ENCODE measurements at places on chromosomes 3 and 15. TPM values are rescaled to one million over a fixed set of nuclear protein-coding genes. Genes with fewer than 3 reads are reported as not detected.

The CD80 gene
- total RNA-seq: not detected

GRCh38 chr3:167691366-167691765, 37.6 kb upstream of the WDR49 start:
- no peak for DNase-seq

- DNase-seq: no peak
Measured at GRCh38 chr3:154921351-154921750, 158.8 kb upstream of the MME start.

The IL5RA gene
- not detected for total RNA-seq

DNA sequence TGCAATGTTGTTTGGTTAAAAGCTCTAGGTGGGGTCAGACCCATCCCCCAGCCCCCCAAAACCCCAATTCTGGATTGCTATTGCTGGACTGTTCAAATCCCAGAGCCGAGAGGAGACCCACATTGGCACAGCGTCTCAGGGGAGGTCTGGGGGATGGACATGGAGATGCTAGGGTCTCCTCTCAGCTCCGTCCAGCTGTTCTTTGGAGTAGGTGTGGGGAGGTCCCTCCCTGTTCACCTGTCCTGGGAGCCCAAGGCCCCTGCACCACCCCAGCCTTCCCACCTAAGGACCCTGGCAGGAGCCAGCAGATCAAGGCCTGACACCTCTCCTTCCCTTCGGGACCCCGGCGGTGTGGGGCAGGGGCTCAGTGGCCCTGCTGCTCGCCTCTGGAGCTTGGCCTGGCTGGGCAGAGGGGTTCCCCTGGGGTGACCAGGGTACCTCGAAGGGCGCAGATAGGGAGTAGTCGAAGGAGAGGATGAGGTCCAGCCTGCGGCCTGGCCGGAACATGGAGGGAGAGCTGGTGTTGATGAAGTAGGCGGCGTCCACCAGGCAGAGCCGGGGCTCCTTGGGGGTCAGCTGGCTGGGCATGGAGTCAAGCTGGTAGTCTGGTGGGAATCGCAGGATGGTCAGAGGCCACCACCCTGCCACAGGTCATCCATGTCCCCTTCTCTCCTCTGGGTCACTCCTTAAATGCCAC, 23.9 kb downstream of the PLA2G4D start:
- DNase-seq: no peak

DNA sequence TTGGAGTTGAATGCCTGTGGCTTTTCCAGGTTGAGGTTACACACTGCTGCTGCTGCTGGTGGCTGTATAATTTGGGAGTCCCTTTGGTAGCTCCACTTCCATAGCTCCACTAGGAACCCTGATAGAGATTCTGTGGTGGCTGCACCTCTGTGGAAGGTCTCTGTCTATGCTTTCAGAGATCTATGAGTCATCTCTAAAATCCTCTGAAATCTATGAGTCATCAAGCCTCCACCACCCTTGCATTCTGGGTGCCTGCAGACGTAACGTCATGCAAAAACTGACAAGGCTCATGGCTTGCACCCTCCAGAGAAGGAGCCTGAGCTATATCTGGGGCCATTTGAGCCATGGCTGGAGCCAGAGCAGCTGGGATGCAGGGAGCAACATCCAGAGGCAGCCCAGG, 1037.0 kb upstream of the CFAP20DC start:
- DNase-seq: peak; percentile 57

The CP gene
- total RNA-seq: 85.8 TPM

DNA sequence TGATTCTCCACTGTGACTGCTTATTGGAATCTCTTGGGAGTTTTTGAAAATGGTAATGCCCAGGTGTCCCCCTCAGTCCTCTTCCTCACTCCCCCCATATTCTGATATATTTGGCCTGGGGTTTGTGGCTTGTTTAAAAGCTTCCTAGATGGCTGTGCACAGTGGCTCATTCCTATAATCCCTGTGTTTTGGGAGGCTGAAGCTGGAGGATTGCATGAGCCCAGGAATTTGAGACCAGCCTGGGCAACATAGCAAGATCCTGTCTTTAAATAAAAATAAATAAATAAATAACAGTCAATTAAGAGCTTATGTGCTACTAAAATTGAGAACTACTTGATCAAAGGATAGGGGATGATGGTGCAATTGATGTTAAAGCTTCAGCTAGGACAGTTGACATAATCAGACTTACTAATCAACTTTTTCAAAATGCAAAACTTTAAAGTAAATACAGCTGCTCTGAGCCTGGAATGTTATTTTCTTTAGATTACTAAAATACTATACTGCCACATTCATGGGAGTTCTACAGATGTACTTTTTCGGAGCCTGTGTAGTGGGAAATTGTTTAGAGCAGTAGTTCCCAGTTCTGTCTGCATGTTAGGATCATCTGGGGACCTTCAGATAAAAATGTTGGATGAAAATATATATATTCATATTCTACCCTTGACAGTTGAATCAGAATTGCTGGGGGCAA, 33.4 kb downstream of the ARIH1 start:
- DNase-seq: no peak

The CADPS gene
- total RNA-seq: not detected

The CRYGS gene
- not detected for total RNA-seq

DNA sequence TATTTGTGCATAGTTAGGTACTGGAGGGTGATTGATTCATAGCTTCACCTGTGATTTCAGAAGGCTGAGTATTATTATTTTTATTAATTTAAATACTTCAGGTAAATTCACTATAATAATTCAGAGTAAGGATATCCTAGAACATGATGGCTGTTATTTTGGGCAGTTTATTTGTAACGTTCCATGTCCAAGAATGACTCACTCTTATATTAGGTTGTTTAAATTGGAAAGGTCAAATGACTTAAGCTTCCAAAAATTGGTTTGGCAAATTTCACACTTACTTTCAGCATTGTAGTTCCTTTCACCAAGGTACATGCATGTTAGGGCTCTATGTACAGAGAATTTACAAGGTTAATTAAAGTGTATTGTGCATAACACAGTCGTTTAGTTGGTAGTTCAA, 120.2 kb downstream of the EPHA3 start:
- no peak for DNase-seq

GRCh38 chr3:127037021-127037400, 54.1 kb downstream of the PLXNA1 start:
- no peak for DNase-seq

- no peak for DNase-seq
Measured at GRCh38 chr15:29050870-29051269, 165.1 kb downstream of the APBA2 start.

- DNase-seq: peak; percentile 98
Measured at GRCh38 chr15:74240002-74240568, 4.0 kb downstream of the CCDC33 start.

The VGLL3 gene
- total RNA-seq: 16.0 TPM

GRCh38 chr15:25790000-25790660, 73.0 kb downstream of the ATP10A start:
- DNase-seq: peak; percentile 9

- DNase-seq: no peak
Measured at GRCh38 chr3:134527538-134528186, 41.8 kb downstream of the CEP63 start.

- DNase-seq: peak; percentile 21
Measured at GRCh38 chr15:59687836-59688235, 1.3 kb downstream of the BNIP2 start.

GRCh38 chr3:160331127-160331937, 67.7 kb downstream of the IFT80 start:
- peak; percentile 91 for DNase-seq

The CRELD1 gene
- total RNA-seq: 74.2 TPM

DNA sequence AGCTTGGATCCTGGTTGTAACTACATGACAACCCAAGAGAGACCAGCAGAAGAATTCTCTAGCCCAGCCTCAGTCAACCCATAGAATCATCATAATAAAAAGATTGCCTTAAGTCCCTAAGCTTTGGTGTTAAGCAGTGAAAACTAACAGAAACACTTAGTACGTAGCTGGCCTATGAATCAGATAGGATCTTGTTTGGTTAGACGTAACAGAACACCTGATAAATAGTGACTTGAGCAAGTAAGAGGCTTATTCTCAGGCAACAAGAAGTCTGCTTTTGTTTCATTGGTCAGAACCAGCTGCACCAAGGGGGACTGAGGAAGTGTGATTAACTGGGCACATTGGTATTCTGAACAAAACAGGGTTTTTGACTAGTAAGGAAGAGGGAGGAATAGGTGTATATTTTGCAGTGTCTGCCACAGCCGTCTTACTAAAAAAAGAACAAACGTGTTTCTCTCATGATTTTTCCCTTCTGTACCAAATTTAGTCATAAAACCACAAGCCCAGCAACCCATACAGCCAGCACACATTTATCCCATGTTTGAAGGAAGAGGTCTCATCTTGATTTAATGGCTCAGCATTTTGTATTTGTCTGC, 53.3 kb upstream of the GLCE start:
- DNase-seq: no peak

DNA sequence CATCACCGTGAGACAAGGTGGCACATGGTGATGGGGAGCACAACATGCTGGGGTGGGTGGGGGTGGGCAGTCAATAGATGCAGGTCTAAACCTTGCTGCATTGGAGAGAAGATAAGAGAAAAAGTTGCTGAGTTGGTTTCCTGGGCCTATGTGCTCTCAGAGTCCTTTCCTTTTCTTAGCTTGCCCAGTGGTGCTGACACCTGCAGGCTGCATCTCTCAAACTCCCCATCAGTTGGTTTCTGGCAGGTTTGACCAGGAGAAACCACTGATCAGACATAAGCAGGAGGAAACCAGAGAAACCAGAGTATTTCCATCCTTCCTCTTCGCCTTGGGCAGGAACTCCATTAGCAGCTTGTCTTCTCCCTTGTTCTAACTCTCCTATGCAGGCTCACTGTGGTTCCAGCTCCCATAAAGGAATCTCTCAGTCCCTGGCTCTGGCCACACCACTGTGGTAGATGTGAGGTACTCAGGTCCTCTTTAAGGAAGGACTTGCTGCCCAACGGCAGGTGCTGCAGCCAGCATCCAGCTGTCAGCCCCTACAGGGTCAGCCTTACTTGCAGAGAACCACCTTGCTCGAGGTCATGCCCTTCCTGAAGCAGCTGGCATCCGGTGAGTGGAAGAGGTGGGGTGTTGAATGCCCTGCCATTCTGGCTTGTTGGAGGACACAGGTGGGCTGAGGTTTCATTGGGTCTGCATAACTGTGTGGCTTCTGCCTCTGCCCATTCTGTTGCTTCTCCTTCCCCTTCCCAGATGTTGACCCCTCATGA, 172.3 kb upstream of the ANKRD28 start:
- DNase-seq: no peak

- peak; percentile 9 for DNase-seq
Measured at GRCh38 chr3:50089609-50089945, 858 bp downstream of the RBM5 start.

- peak; percentile 76 for DNase-seq
Measured at GRCh38 chr3:160941885-160942494, 163.2 kb downstream of the B3GALNT1 start.

The ITPKA gene
- total RNA-seq: 9.7 TPM

GRCh38 chr3:175059788-175060187, 200.7 kb downstream of the NAALADL2 start:
- DNase-seq: no peak

The GOLGA8B gene
- 8.3 TPM for total RNA-seq

DNA sequence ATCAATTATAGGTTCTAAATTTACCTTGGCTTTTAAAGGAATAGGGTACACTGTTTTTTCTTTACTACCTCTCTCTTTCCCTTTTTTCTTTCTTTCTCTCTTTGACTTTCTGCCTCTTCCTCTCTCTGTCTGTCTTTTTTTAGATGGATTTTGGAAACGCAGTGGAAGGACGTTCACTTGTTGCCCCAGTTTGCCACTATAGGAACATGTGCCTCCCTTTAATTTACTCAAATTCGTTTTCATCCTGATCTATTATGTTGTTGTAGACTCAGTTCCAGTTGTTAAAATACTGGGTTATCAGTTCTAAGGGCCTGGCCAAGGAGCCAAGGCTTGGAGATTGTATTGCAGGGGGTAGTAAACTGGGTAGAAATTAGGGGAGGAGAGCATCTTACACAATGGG, 1.1 kb upstream of the SPINK8 start:
- no peak for DNase-seq

The WDR6 gene
- total RNA-seq: 69.8 TPM

DNA sequence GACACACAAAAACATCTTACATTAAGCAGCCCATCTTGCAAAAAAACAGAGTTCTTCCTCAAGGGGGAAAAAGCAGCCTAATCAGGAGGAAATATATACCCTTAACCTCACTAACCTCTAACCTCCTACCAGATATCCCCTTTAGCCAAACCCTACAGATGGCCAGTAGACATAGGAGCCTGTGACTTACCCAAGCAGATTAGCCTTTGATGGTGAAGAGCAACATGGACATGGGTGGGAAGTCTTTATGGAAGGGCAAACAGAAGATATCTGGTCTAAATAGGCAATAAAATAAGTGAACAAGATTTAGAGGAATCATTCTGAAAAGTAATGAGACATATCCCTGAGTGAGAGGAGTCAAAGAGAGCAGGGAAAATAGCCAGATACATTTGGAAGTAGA, 119.4 kb upstream of the ARPP21 start:
- DNase-seq: no peak

- DNase-seq: no peak
Measured at GRCh38 chr3:60770532-60770931, 480.7 kb downstream of the FHIT start.

- DNase-seq: no peak
Measured at GRCh38 chr3:134282659-134283047, 32.0 kb upstream of the RYK start.

GRCh38 chr15:61393524-61393923, 164.4 kb upstream of the RORA start:
- DNase-seq: no peak

- peak; percentile 96 for DNase-seq
Measured at GRCh38 chr15:95557226-95558046, 773.1 kb upstream of the NR2F2 start.

The GASK1A gene
- 0.87 TPM for total RNA-seq

The ACY1 gene
- 53.1 TPM for total RNA-seq

DNA sequence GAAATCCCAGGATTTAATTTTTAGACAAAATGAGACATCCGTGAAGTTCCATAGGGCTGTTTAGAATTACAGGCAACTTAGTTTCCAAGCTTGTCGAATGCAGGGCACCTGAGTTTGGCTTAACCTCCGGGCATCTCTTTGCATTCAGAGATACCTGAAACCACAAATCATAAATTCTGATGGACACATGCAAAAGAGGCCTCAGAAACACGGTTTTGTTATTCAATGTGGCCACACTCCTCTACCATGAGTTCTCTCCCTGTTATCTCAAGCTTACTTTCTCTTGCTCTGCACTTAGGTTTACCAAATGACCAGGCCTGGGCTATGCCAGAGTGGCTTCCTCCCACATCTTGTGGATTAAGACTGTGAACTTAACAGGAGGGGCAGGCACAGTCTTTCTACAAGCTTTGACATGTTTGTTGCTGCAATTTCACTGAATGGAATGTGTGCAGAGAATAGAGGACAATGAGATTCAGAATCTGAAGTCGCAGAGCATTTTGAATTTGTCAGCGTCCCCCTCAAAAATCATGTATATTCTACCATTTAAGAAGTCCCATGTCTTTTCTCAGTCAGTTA, 137.7 kb downstream of the TPRG1 start:
- DNase-seq: peak; percentile 7

GRCh38 chr15:49438962-49439631, 16.1 kb downstream of the FGF7 start:
- peak; percentile 3 for DNase-seq

DNA sequence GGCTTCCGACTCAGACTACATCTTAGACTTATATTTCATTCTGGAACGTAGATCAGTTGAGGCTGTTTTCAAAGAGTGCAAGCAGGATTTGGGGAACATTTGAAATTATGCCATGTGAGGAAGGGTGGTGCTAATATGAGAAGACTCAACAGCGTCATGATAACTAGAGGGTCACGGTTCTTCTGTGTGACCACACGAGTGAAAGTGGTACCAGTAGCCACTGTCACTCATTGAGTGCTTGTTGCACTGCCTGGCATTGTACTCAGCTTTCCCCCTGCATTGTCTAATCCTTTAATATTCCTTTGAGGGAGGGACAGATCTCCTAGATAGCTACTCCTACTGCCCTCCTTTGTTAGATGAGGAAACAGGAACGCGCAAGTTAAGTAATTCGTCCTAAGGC, 81.3 kb upstream of the PLXNA1 start:
- DNase-seq: no peak

Measured in renal cortical epithelial cell (primary cell).